Panc1 (cell line): ENCODE measurements at places on chromosomes 1 and 21. TPM values are rescaled to one million over a fixed set of nuclear protein-coding genes. Genes with fewer than 3 reads are reported as not detected.
A peak's percentile ranks its signal among the peaks of the same experiment; 100 is the strongest.

ORC1 gene
- 14.3 TPM for total RNA-seq

PCBP3 gene
- not detected for total RNA-seq

C8A gene
- total RNA-seq: not detected

DNA sequence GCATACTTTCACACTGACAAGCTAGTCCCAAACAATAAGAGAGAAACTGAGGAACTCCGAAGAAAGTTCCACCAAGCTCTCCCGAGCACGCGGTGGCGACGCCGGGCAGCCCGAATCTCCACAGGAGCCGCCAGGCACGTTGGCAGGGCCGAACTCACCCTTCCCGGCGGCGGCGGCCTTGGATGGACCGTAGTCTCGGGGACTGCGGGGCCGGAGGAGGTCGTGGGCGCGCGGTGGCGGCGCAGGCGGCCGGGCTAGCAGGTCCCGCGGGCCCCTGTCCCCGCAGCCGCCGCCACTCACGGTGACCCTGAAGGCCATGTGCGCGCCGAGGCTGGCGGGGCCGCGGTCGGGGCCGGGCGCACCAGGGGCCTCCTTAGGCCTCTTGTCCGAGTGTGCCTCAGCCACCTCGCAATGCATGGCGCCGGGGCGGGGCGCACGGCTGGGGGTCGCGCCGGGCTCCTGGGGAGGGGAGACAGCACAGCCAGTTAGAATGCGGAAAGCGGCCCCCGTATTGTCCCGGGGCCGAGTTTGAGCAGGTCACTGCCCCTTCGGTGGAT is 1.2 kb downstream of the GLIS1 start:
- no peaks in the 10 kb centered on the region for H3K36me3 ChIP-seq
- H3K27ac ChIP-seq: no peak overlapping the region
- H3K27me3 ChIP-seq: peaks cover 14% of the 10 kb centered on the region
- no peak for DNase-seq

DNA sequence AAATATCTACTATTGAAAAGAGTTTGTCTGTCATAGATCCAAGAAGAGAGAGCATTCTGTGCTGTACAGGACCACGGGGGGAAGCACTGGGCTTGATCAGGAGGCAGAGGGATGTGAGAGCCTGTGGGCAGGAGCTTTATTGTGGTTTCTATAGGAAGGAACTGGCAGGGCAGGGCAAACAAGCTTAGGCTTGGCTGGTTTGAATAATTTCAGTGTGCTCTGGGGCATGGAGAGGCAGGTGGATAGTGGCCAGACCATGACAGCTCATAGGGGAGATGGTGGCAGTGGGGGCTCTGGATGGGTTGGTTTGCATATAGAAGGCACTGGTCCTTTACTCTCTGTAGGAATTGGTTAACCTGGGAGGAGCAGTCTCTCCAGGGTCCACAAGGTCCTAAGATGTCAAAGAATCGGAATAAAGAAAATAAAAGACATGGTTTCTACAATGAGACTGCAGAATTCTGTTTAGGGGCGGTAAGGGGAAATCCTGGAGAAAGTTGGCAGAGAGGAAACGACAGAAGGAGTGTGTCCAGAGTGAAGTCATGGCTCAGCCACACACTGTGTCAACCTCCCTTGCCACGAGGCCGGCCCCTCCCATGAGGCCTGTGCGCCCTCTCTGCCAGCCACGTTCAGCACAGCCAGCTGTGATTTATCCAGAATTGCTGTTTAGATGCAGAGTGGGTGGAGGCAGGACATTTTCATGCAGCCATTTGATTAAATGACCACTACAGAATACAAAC is 81.7 kb upstream of the PGBD5 start:
- no peaks in the 10 kb centered on the region for H3K4me1 ChIP-seq
- no peak overlapping the region for H3K27ac ChIP-seq
- no peak overlapping the region for H3K4me3 ChIP-seq
- H3K36me3 ChIP-seq: no peaks in the 10 kb centered on the region
- H3K27me3 ChIP-seq: 0 out of 2 replicates have a peak, but pooled peaks cover 2% of the 10 kb centered on the region

GRCh38 chr1:14441302-14441741 is 157.2 kb upstream of the KAZN start:
- H3K4me1 ChIP-seq: no peaks in the 10 kb centered on the region
- no peak overlapping the region for H3K27ac ChIP-seq
- H3K4me3 ChIP-seq: no peak overlapping the region

GRCh38 chr1:154419620-154420571 is 14.8 kb downstream of the IL6R start:
- H3K4me3 ChIP-seq: no peak overlapping the region
- H3K36me3 ChIP-seq: no peaks in the 10 kb centered on the region
- peak overlapping the region; percentile 89 for H3K27ac ChIP-seq
- no peaks in the 10 kb centered on the region for H3K27me3 ChIP-seq
- peak; percentile 75 for DNase-seq
- H3K4me1 ChIP-seq: peaks cover 66% of the 10 kb centered on the region

CA14 gene
- not detected for total RNA-seq

- H3K27ac ChIP-seq: no peak overlapping the region
- H3K4me1 ChIP-seq: no peaks in the 10 kb centered on the region
- H3K27me3 ChIP-seq: no peaks in the 10 kb centered on the region
- DNase-seq: no peak
- H3K4me3 ChIP-seq: no peak overlapping the region
These were observed 348.8 kb downstream of the PTBP2 start for GRCh38 chr1:97070376-97070775.

GRCh38 chr1:91916811-91917460 is 31.0 kb upstream of the TGFBR3 start:
- H3K36me3 ChIP-seq: no peaks in the 10 kb centered on the region
- H3K4me1 ChIP-seq: no peaks in the 10 kb centered on the region
- H3K4me3 ChIP-seq: no peak overlapping the region
- no peaks in the 10 kb centered on the region for H3K27me3 ChIP-seq

DNA sequence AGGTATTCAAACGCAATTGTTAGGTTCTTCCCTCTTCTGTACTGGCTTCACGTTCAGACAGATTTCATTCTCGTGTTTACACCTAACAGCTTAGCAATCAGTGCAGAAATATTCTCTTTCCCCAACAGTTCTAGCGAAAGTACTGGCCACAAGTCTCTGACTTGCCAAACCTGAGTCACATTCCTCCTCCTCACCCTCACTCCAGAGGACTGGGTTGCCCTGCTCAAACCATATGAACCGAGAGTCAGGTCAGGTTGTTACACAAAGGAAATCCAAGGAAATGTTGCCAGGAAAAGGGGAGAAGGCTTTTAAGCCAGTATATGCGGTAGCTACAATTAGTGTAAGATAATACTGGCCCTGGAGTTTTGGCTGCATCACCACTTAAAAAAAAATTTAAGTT is 282.5 kb downstream of the RGS7 start:
- no peak overlapping the region for H3K27ac ChIP-seq
- H3K4me1 ChIP-seq: no peaks in the 10 kb centered on the region
- DNase-seq: no peak
- H3K27me3 ChIP-seq: no peaks in the 10 kb centered on the region
- no peaks in the 10 kb centered on the region for H3K36me3 ChIP-seq

RHD gene
- not detected for total RNA-seq

DNA sequence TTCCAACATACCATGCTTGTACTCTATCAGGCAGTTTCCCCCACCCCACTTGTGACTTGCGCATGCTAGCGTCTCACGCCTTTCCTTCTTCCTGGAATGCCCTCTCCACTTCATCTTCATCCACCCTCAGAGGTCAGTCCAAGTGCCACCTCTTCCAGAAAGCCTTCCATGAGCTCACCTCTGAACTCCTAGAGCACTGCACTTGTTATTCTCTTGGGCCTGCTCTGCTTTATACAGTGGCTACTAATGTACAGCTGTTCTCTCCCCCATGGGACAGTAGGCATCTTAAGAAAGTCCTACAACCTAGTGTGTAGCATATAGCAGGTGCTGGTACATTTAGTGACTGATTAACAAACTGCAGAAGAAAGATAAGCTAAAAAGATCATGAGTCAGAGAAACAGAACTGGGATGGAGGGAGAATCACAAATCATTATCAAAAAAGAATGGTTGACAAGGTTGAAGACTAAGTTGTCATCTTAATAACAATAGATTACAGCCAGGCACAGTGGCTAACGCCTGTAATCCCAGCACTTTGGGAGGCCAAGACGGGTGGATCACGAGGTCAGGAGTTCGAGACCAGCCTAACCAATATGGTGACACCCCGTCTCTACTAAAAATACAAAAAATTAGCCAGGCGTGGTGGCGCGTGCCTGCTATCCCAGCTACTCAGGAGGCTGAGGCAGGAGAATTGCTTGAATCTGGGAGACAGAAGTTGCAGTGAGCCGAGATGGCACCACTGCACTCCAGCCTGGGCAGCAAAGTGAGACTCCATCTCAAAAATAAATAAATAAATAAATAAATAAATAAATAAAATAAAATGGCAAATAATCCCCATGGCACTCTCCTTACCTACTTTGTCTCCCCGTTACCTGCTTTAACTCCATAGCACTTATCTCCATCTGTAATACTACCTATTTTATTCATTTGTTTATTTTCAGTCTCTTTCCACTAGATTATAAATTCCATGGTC is 16.3 kb upstream of the TSPAN1 start:
- DNase-seq: no peak
- no peaks in the 10 kb centered on the region for H3K27me3 ChIP-seq
- H3K4me1 ChIP-seq: no peaks in the 10 kb centered on the region
- no peak overlapping the region for H3K4me3 ChIP-seq
- no peak overlapping the region for H3K27ac ChIP-seq

- no peak overlapping the region for H3K4me3 ChIP-seq
- H3K27me3 ChIP-seq: no peaks in the 10 kb centered on the region; the same call in none of the 2 replicates
- no peaks in the 10 kb centered on the region for H3K36me3 ChIP-seq
- no peak for DNase-seq
- no peaks in the 10 kb centered on the region for H3K4me1 ChIP-seq
These were observed 128.0 kb downstream of the SETD4 start for GRCh38 chr21:35932232-35932911.

- DNase-seq: no peak
- peaks cover 8% of the 10 kb centered on the region; the same call in 1 of the 2 replicates for H3K36me3 ChIP-seq
- no peaks in the 10 kb centered on the region for H3K27me3 ChIP-seq
- peaks cover 6% of the 10 kb centered on the region for H3K4me1 ChIP-seq
- no peak overlapping the region for H3K4me3 ChIP-seq
These were observed 191.3 kb upstream of the HP1BP3 start for GRCh38 chr1:20978413-20978812.

GRCh38 chr1:229022595-229023333 is 248.1 kb upstream of the RAB4A start:
- no peak for DNase-seq
- H3K4me1 ChIP-seq: no peaks in the 10 kb centered on the region
- no peaks in the 10 kb centered on the region; the same call in 1 of the 2 replicates for H3K27me3 ChIP-seq
- no peak overlapping the region for H3K27ac ChIP-seq
- H3K4me3 ChIP-seq: no peak overlapping the region

HSPA6 gene
- 0.44 TPM for total RNA-seq

DNA sequence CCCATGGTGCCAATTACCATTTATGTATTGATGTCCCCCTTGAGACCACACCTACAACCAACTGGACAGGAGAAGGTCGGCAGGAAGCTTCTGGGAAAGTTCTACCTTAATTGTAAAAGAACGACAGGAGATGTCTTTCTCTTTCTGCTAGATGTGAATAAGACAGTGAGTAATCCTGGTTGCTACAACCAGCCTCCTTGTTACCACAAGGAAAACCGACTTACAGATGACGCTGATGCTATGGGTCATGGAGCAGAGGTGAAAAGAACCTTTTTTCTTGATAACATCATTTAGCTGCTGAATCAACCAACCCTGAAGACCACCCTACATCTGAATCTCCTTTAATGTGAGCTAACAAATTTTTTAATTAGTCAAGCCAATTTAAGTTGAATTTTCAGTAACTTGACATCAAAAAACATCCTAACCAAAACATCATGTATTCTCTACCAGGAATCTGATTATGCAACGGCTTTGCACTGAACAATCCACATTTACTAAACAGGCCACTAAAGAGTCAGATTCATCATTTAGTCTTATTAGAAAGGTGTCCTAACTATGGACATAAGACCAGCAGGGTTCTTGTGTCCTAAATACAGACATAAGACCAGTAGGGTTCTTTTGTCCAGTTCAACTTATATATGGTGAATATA is 23.0 kb downstream of the RGS2 start:
- no peaks in the 10 kb centered on the region for H3K36me3 ChIP-seq
- H3K4me3 ChIP-seq: no peak overlapping the region
- no peak overlapping the region for H3K27ac ChIP-seq
- DNase-seq: no peak
- no peaks in the 10 kb centered on the region for H3K27me3 ChIP-seq
- H3K4me1 ChIP-seq: no peaks in the 10 kb centered on the region

GRCh38 chr1:40563266-40563665 is 31.8 kb downstream of the ZNF684 start:
- no peaks in the 10 kb centered on the region for H3K4me1 ChIP-seq
- H3K4me3 ChIP-seq: no peak overlapping the region
- H3K27ac ChIP-seq: no peak overlapping the region
- no peaks in the 10 kb centered on the region for H3K27me3 ChIP-seq
- H3K36me3 ChIP-seq: no peaks in the 10 kb centered on the region
- no peak for DNase-seq

DNA sequence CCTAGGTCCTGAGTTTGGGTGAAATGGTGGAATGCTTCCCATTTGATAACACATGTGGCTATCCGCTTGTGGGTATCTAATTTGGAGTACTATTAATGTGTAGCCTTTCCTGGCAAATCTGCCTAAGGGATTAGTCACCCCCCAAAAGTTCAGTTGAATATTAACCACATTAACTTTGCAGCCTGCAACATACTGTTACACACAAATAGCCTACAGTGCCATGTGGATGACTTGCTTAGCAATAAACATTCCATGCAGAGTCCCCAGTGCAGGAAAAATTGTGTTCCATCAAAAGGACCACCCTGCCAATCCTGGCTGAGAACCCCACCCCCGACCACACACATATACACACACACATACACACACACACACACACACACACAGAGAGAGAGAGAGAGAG is 303.3 kb upstream of the ESRRG start:
- H3K27ac ChIP-seq: no peak overlapping the region
- no peak for DNase-seq
- no peaks in the 10 kb centered on the region for H3K27me3 ChIP-seq

CA6 gene
- total RNA-seq: not detected

- H3K27me3 ChIP-seq: no peaks in the 10 kb centered on the region
- no peak for DNase-seq
- no peak overlapping the region for H3K27ac ChIP-seq
- H3K4me1 ChIP-seq: no peaks in the 10 kb centered on the region
These were observed 15.1 kb downstream of the IFNAR1 start for GRCh38 chr21:33339918-33340317.

DNA sequence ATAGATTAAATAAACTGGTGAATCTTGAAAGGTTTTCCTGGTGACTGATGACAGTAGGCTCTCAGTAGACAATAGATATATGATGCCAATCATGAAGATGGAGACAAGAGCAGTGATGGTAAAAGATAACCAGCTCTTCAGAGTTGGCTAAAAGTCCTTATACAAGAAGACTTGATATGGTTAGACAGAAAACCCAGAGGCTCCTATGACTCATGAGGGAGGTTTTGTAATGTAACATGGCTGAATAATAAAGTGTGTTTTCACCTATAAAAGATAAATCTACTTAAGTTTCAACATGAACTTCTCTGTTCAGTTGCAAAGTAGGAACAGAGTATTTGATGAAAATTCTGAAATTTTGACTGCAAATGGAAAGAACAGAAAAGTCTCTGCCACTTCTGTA is 12.7 kb upstream of the CRNN start:
- no peaks in the 10 kb centered on the region for H3K36me3 ChIP-seq
- no peak for DNase-seq
- H3K4me1 ChIP-seq: no peaks in the 10 kb centered on the region
- no peak overlapping the region for H3K4me3 ChIP-seq

GPATCH2 gene
- 11.2 TPM for total RNA-seq

ADAMTSL4 gene
- total RNA-seq: 9.5 TPM
